ENCODE measurements at places on chromosomes 6 and 20.

GRCh38 chr6:33981861-33982260 is 164.0 kb downstream of the GRM4 start:
- no peak for DNase-seq

DNA sequence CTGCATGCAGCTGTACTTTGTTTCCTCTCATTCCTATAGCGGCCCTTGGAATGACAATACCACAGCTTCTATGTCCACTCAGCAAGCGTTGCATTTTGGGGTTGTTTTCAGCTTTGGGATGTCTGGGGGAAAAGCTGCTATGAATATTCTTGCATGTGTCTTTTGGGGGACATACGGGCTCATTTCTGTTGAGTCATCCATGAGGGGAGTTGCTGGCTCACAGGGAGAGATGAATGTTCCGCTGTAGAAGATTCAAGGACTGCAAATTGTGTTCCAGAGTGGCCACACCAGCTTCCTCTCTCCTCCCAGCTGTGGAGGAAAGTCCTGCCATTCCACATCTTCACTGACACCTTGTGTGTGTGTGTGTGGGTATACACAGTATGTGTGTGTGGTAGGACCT is 43.3 kb downstream of the TGM2 start:
- no peak for DNase-seq

DNA sequence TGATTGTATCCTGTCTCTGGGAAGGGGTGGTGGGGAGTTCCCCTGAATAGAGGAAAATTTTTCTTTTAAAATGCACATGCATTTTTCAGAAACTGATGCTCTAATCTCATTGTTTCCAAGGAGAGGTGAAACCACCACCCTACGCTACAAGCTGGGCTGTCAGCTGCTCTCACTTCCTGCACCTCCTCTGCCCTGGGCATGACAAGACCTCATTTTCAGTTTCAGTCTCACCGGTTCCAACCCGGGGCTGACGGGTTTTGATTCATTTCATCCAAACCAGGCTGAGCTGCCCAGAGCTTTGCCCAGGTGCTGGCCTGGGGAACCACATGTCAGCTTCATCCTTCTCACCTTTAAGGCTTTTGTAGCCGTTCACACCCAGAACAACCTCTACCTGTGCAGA is 99.7 kb downstream of the EYA2 start:
- peak; percentile 23 for DNase-seq

GRCh38 chr6:42410861-42411260 is 40.9 kb downstream of the TRERF1 start:
- DNase-seq: no peak

Measured in central memory CD4-positive, alpha-beta T cell (primary cell).